ENCODE measurements at places on chromosomes 6 and 20.

DNA sequence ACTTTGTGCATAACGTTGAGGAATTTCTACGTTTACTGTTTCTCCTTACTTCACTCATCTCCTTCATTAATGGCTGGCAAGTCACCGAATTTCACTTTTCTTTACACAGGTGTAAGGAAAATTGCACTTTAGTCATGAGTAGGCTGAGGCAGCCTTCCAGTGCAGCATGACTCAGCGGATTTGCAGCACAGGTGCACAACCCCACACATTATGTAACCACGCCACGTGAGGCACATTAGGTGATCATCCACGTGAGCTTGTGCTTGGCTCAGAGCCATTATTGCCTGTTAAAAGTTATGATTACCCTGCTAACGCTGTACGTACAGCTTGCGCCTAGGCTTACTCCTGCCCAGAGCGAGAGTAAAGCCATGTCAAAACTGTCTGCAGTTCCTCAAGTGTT, 158.8 kb downstream of the NKAIN2 start:
- no peak for DNase-seq

DNA sequence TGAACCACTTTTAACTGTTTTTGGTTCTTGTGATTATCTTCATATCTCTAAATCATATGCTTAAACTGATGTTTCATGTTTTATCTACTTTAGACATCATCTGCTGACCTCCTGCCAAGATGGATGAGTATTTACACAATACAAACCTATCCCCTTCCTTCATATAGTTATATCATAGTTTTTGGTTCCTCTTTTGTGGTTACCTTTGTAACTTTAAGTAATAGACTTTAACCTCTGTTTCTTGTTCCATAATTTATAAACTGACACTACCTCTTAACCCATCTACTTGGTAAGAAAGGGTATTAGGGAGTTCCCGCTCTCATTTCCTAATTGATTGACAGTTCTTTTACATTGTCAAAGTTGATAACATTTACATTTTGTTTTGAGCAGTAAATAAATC, 11.9 kb downstream of the PCMT1 start:
- no peak for DNase-seq

DNA sequence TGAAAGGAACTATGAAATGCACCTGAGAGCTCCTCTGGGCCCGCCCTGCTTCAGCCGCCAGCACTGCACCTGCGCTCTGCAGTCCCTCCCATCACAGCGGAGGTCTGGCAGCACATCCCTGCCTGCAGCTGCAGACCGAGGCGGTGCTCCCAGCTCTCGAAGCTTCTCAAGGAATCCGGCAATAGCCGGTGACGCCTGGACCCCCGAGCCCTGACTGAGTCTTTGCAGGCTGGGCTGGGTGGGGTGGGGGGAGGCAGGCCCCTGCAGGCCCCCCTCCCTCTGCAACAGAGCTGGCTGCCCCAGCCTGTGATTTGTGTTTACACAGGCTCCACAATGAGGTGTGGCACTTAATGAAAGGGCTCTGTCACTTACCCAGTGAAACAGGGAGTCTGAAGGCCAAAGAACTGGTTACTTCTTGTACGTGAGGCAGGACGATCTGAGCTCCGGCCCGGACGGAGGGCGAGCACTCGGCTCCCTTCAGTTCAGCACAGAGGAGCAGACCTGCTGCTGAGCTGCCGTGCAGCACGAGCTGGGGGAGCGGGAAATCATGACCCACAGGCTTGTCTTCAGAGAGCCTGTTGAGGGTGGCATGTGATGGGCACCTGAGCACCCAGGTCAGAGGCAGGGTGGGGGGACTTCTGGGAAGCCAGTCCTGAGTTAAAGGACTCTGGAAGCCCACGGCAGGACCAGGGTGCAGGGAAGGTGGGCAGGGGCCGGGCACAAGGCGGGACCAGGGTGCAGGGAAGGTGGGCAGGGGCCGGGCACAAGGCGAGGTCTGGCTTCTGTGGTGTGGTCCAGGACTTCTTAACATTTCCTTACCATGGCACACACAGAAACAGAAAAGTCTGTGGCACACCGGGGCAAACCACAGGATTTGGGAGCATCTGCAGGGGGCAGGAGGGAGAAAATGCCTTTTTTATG, 192.3 kb upstream of the THBS2 start:
- DNase-seq, result no peak

DNA sequence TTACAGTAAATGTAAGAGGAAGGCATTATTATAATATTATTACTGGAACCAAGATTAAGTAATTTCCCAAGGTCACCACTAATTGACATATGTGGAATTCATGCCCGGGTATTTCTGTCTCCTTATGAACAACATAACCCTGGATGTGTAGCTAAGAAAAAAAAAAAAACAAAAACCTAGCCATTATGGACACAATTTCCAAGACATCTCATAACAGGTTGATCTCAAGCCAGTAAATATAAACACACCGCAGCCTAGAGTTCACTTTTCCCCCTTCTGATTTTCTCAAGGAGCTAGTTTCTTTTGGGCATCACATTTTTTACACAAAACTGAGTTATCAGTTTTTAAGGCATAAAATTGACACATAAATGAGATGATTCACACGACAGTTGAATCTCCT, 306.5 kb upstream of the RSPO3 start:
- DNase-seq, result no peak

DNA sequence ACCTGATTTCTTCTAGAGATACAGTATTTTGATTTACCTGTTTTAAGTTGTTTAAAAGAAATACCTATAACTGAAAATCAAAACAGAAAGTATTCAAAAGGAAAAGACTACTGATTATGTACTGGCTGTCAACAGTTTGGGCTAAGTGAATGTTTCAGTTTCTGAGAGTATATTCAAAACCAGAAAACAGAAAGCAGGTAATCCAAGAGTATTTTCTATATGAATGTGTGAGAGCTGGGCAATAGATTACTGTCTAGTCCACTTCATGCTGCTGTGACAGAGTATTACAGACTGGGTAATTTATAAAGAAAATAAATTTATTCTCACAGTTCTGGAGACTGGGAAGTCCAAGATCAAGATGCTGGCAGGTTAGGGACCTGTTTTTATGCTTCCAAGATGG, 261.0 kb downstream of the ARHGAP18 start:
- DNase-seq, result no peak

DNA sequence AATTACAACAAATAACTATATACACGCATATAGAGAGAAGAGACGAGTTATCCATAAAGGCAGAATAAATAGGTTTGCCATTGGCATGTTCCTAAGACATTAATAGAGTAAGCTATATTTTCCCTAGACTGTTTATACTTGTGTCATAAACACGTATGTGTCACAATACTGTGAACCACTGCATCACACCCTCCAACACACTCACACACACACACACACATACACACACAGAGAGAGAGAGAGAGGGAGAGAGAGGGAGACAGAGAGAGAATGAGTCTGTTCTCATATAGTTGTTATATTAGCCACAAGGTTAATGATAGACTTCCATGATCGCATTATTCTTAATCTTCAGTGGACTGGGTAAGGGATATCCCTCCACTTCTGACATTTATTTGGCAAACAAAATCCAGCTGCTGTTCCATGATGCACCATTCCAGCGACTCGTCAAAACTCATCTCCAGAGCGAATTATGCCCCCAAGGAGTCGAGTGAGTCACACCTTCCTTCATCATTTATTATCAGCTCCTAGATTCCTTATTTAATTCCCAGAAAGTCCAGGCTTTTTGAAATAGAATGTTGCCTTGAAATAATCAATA, 82.8 kb upstream of the HIVEP1 start:
- DNase-seq, result no peak

Data from adrenal gland (tissue), 19 donors.